ENCODE measurements at places on chromosomes 2 and 18.

DNA sequence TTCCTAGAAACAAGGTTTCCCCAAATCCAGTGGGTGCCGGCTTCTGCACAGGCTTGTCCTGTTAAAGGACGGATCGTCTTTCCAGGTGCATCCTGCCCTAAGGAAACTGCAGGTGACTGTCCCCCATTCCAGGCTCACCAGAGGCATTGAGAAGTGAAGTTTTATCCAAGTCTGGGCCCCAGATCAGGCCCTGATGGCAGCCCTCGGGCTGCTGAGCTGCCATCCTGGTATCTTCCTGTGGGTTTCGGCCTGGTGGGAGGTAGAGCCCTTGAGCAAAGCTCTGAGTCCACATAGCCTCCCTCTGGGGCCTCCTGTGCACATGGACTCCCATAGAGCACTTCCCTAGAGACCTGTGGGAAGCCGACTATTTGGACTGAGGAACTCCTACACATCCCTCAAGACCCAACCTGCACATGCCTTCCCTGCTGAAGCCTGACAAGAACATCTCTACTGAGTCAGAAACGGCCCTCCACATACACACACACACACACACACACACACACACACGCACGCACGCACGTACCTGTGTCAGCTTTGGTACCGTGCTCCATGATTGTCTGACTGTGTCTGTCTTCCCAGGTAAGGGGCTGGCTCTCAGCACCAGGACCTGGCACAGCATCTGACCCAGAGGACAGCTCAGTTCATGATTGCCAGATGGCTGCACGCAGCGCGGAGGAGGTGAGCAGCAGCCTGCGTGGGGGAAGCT lies 16.4 kb downstream of the TNS1 start:
- DNase-seq: no peak

GRCh38 chr2:43559391-43560230 lies 36.2 kb downstream of the THADA start:
- DNase-seq: no peak

DNA sequence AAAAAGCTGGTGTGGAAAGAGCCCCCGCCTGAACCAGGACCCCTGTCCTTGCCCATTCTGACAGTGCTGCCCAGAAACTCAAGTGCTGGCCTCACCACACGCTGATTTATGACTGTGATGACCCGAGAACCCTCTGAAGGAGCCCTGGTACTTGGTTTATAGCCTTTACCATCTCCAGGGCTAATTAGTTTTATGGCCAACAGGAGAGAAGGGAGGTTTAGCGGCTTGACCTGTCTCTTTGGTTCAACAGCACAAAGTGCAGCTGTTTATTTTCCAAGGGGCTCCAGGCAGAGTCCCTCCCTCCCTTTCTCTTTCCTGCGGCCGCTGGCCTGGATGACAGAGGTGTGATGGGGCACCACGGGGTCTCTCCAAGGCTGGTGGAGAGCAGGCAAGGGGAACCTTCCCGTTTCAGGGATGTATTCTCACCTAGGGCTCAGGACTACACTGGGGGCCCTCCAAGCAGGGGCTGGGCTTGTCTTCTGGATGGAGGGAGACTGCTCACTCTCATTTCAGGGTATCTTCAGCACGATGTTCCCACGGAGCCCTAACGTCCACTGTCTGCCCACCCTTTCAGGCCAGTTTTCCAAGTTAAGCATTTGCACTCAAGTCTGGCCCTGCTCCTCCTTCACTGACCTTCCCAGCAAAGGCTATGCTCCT lies 174.2 kb upstream of the GLI2 start:
- DNase-seq: no peak

DNA sequence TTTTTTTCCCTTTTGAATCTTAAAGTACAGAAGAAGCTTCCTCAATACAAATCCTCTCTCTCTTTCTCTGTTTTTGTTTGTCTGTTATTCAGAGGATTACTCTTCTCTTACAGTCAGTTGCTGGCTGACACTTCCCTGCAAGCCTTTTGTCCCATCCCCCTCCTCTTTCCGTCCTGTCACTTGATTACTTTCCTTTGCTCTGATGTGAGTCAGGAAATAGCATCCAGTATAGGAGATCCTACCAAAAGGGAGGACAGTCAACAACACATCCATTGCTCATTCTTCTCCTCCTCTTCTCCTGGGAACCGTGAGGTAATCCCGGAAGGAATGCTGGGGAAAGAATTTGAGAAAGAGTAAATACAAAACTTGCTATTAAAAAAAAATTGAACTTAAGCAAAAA lies 79.3 kb upstream of the SCN7A start:
- no peak for DNase-seq

DNA sequence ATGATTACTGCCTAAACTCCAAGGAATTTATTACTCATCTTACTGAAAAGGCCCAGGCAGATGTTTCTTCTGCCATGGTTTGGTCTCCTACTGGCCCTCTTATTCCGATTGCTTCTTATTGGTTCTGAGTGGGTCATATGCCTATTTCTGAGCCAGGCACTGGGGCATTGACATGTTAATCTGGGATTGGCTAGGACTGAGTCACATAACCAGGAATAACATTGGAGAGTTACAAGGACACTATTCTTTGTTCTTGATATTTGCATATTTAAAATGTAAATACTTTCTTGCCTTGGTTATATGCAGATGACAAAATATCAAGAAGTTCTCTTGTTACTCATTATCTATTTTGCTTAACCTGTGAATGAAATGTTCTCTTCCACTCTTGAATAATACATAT lies 534.4 kb upstream of the SLC39A10 start:
- no peak for DNase-seq

DNA sequence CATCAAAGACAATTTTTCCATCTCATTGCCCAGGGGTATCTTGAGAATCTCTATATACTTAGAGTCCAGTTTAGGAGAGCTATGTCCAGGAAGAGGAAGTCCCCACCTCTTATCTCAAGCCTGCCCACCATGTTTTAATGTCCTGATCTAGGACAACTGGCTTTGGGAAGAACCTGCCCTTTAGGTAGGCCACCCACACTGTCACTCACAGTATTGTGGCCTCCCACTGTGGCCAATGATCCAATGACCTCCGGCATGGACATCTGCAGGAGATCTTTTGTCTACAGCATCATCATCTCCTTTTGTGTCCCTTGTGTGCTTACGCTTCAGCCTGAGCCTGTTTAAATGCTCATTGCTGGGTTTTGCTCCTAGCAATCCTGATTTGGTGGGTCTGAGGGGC lies 77.4 kb downstream of the SLC4A3 start:
- DNase-seq: no peak

GRCh38 chr2:352696-353095 lies 64.8 kb upstream of the ALKAL2 start:
- DNase-seq: no peak

DNA sequence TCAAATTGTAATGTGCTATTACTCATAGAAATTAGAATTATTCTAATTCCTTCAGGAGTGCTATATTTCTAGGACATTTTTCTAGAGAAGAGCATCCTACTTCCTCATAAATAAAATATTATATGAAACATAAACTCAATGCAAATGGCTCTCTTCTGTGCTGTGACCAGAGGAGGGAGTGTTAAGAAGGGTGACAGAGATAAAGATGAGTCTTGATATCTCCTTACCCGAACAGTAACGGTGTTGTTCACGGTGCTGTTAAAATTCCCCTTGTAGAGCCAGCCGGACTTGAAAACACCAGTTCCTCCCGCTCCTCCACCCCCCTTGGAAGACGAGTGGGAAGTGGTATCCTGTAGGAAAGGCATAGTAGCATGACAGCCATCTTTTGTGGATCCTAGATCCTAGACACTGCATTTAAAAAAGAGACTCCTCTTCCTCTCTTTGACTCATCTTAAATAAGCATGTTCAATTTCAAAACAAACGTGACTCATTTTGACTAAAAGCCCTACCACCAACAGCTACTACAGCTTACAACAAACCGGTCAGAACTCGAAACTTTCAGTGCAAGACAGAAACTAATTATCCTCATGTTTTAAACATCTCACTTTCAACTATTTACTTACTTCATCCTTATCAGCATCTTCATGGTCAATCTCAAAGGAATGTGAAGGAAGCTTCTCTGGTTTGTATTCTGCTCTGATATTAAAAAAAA lies 156.3 kb downstream of the DOCK10 start:
- DNase-seq: no peak

GRCh38 chr18:47604021-47604420 lies 326.4 kb downstream of the SMAD2 start:
- DNase-seq: no peak
